ENCODE measurements at places on chromosomes 2 and 18.

DNA sequence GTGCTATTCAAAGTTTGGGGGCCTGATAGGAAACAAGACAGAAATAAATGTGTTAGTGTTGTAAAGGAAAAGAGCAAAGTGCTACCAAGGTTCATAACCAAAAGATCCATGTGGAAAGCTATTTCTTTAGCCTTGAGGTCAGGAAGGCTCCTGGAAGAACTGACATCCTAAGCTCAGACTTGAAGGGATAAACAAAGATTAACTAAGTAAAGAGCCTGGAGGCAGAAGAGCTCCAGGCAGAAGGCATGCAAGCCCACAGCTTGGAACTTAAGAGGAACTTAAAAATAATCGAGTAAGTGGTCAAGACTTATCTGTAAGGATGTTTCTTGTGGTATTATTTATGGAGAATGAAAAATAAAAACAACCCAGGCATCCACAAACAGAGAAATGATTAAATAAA is 245.0 kb upstream of the MGAT5 start:
- H3K27me3 ChIP-seq: peaks cover 9% of the 10 kb centered on the region
- no peak overlapping the region for H3K27ac ChIP-seq
- no peak overlapping the region for H3K4me3 ChIP-seq
- H3K36me3 ChIP-seq: no peaks in the 10 kb centered on the region

DNA sequence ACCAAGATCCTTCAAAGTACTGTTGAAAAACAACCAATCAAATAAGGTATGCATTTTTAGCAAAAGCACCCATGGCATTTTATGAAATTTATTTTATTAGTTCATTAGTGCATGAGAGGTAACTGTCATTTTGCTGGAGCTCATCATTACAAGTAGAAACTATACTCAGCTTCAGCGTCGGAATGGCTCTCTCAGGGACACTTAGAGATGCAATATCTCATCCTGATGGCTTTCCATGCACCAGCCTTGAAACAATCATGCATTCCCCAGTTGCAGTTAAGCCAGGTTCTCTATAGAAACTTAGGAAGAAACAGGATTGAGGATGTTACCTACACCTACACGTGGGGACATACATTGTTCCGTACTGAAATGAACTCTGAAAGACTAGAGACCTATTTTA is 219.5 kb downstream of the GALR1 start:
- no peaks in the 10 kb centered on the region for H3K4me1 ChIP-seq
- no peak for DNase-seq
- no peaks in the 10 kb centered on the region for H3K27me3 ChIP-seq

DNA sequence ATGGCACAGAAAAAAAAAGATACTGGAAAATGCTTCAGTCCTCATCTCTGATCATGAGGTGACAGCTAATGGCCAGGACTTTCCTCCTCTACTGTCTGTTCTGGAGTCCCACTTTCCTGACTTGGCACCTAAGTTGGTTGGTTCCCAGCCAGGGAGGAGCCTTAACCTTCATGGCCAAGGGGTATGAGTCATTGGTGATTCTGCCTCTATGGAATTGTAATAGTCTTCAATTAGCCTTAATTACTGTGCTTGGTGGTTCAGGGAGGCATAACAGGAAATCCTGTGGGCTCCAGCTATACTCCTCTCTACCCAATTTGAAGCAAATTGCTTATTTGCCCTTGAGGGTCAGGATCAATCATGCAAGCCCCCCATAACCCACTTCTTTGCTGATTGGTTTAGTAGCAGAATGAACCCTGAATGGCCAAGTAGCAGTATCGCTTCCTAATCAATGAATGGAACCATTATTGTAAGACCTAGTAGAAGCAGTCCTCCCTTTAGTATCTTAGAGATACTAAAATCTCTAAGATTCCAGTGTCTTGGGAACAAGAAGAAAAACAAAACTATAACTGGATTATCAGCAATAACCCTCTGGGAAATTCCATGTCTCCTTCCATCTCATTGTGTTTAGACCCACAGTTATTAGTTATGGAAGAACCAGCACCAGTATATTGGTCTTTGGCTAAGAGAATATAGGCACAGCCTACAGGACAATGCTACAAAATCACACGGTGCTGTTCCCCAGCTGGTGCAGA is 109.0 kb downstream of the COL6A3 start:
- no peak overlapping the region for H3K27ac ChIP-seq
- DNase-seq: peak; percentile 65
- no peaks in the 10 kb centered on the region for H3K4me1 ChIP-seq
- H3K36me3 ChIP-seq: no peaks in the 10 kb centered on the region
- no peaks in the 10 kb centered on the region for H3K27me3 ChIP-seq
- H3K4me3 ChIP-seq: no peak overlapping the region

DNA sequence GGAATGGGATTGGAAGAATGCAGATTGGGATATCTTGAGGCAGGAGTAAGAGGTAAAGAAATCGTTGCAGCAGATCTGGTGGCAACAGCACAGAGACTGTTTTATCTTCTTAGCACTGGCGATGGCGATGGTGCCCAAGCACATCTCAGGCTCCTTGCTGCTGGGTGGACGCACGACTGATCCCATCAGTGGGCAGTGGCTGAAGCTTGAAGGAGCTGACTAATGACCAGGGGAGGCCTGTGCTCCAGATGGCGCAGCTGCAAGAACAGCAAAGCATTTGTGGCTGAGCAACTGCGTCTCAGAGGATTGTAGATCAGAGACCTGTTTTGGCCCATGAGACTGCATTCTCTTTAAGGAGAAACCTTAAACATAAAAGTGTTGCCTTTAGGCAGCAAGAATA is 54.6 kb downstream of the GALR1 start:
- no peak for DNase-seq
- no peak overlapping the region for H3K27ac ChIP-seq
- no peaks in the 10 kb centered on the region for H3K36me3 ChIP-seq
- no peak overlapping the region for H3K4me3 ChIP-seq

GRCh38 chr2:28894470-28895188 is at the start of gene WDR43:
Gene WDR43, plus strand, starts transcription at chr2:28894667. Its CDS starts 32 bp downstream, at chr2:28894699.
- peaks cover 27% of the 10 kb centered on the region for H3K4me1 ChIP-seq
- DNase-seq: peak; percentile 99
- no peaks in the 10 kb centered on the region for H3K36me3 ChIP-seq
- peaks cover 10% of the 10 kb centered on the region for H3K27me3 ChIP-seq

DNA sequence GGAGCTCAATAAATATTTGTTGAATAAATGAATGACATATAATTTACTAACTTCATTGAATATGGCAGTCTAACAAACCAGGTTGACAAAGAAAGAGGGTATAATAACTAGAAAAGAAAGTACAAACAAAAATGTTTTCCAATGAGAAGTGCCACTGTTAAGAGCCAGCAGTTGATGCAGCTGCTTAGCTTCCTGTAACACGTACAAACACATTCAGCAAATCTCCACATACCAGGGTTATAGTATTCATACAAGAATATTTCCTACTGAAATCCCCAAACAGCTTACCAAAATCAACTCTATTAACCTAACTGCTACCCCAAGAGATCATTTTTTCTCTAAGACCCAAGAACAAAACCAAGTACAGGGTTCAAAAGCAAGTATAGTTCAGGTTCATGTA is 77.7 kb downstream of the THADA start:
- H3K36me3 ChIP-seq: no peaks in the 10 kb centered on the region
- H3K4me1 ChIP-seq: no peaks in the 10 kb centered on the region
- DNase-seq: no peak

- H3K4me1 ChIP-seq: peaks cover 36% of the 10 kb centered on the region
- no peak overlapping the region for H3K4me3 ChIP-seq
- H3K36me3 ChIP-seq: no peaks in the 10 kb centered on the region
- no peaks in the 10 kb centered on the region for H3K27me3 ChIP-seq
Observed at GRCh38 chr2:143607231-143608062, 478.2 kb downstream of the ARHGAP15 start.

- no peak overlapping the region for H3K4me3 ChIP-seq
- no peaks in the 10 kb centered on the region for H3K4me1 ChIP-seq
- DNase-seq: no peak
- no peaks in the 10 kb centered on the region for H3K36me3 ChIP-seq
- H3K27me3 ChIP-seq: no peaks in the 10 kb centered on the region
- H3K27ac ChIP-seq: no peak overlapping the region
Observed at GRCh38 chr2:54760310-54760709, 36.8 kb downstream of the EML6 start.

DNA sequence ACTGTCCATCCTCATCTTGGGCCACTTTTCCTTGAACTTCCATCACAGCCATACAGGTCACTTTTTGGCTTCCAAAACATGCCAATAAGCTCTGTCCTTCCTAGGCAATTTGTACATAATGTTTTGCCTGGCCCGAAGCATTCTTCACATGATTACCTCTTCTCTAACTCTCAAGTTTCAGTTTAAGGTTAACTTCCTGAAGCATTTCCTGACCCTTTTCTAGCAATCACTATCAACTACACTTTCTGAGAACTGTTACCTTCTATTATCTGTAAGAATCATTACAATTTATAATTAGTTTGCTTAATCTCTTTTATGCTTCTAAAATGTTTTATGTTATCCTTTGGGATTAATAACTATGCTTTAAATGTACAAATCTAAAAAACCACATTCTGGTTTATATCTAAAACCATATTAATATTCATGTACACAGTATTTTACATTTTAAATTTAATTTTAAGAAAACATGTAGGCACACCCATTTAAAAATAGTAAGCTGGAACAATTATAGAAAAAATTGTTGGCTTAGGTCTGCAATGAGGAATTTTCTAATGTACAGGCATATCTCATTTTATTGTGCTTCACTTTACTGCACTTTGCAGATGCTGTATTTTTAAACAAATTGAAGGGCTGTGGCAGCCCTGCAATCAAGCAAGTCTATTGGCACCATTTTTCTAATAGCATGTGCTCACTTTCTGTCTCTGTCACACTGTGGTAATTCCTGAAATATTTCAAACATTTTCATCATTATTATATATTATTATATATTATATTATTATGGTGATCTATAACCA is 76.4 kb downstream of the C2orf74 start:
- H3K36me3 ChIP-seq: peaks cover 17% of the 10 kb centered on the region
- H3K4me3 ChIP-seq: no peak overlapping the region
- no peak overlapping the region for H3K27ac ChIP-seq
- H3K4me1 ChIP-seq: peaks cover 5% of the 10 kb centered on the region
- no peaks in the 10 kb centered on the region for H3K27me3 ChIP-seq

DNA sequence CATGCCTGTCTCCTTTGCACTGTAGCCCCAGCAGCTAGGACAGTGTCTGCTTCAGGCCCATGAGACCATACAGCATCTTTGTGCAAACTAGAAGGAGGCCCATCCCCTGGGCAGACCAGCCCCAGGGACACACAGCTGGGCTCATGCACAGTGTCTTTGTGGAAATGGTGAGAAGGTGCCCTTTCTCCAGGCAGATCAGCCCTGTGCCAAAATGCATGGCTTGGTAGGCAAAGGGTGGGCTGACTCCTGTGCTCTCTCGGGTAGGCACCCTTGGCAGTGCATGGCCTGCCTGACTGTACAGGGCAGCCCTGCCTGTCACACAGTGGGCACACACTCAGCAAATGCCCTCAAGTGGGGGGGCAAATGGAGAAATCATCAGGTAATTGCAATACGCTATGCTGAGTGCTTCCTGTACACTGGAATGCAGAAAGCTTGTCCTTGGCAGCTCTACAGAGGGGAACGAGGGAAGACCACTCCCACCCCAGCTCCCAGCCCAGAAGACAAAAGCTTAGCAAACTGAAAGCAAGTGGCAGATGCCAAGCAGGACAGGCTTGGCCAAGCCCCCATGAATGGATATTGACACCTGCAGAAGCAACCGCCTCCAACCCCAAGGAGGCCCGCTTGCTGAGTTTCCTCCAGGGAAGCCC is 21.6 kb downstream of the TNS1 start:
- no peaks in the 10 kb centered on the region for H3K27me3 ChIP-seq
- H3K4me3 ChIP-seq: no peak overlapping the region
- no peak overlapping the region for H3K27ac ChIP-seq

DNA sequence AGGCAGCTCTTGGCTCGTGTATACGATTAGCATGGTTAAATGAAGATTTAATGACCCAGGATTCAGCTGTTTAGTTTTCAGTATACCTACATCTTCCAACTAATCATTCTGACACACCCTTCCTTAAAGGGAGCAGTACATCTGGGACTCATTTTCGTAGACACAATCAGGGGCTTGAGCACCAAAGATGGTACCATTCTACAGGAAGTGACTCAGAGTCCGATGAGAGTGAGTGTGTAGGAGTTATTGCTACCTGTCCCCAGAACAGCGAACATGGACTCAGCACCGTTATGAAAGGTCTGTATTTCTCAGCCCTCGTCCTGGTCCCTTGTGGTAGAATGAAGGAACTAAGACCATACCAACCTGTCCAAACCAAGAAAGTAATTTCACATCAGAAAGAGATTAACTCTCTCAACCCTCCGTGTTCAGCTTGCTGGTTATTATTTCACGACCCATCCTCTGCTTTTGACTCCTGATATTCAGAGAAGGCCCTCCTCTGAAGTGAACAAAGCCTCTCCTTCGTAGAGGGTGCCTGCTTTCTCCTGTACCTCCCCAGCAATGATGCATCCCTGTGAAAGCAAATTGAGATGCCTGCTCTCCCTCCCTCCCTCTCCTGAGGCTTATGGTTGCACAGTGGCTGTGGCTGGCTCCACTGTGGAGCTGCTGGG is 214.8 kb downstream of the MTX2 start:
- H3K27me3 ChIP-seq: no peaks in the 10 kb centered on the region
- DNase-seq: no peak
- H3K36me3 ChIP-seq: no peaks in the 10 kb centered on the region
- H3K4me3 ChIP-seq: no peak overlapping the region
- H3K27ac ChIP-seq: no peak overlapping the region
- no peaks in the 10 kb centered on the region for H3K4me1 ChIP-seq

DNA sequence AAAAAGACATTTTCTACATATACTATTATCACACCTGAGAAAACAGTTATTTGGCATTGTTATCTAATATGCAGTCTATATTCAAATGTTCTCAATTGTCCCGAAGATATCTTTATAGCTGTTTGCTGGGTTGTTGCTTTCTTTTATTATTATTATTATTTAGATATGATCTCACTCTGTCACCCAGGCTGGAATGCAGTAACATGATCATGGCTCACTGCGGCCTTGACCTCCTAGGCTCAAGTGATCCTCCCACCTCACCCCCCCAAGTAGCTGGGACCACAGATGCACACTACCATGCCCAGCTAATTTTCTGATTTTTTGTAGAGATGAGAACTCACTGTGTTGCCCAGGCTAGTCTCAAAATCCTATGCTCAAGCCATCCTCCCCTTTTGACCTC is 19.9 kb downstream of the GPATCH11 start:
- no peak overlapping the region for H3K27ac ChIP-seq
- DNase-seq: no peak
- peaks cover 16% of the 10 kb centered on the region for H3K36me3 ChIP-seq
- H3K4me1 ChIP-seq: no peaks in the 10 kb centered on the region

Data from A673 (cell line).